ENCODE measurements at places on chromosomes 5 and 9.

GRCh38 chr5:34833090-34833489 is 5.9 kb upstream of the TTC23L start:
- no peak for DNase-seq

- DNase-seq = no peak
Observed at GRCh38 chr9:20316372-20316771, 305.9 kb downstream of the MLLT3 start.

DNA sequence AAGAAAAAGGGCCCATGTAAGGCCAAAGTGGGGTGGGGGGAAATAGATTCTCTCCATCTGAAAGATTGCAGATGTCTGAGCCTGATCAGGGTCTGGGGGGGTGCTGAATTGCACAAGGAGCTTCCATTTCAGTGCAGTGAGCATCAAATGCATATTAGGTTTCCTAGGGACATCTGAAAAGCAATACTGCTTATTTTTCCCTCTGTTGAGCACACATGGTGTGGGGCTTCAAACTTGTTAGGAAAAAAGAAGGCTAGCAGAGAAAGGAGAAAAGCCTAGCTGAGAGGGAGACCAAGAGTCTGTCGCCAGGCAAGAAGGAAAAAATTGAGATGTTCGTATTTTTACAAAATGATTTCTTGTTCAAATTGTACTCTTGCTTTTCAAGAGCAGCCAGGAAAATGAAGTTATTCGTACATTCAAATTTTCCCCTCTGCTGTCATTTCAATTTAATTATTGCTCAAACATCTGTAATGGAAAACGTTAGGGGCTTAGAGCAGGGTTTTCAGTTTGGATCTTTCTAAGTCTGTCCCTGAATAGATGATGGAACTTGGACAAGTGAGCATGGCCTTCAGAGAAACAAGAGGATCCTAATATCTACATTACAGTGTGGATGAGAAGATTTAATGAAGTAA is 191.9 kb upstream of the GAS1 start:
- DNase-seq = no peak

DNA sequence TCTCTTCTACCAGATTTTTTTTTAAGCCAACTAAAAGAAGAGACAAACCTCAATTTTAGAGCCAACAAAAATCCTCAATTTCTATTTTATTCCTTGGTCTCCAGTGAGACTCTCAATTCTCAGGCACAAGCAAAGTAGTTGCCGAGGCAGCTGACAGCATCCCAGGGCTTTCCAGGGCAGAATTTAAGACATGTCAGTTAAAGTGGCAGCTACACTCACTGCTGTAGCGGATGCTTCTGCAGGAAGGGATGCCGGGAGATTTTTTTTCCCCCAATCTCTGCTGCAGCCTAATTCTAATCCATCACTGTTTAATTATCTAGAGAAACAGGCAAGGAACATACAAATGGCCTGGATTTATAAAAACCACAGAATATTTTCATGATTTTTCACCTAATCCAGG is 57.0 kb downstream of the TTC39B start:
- DNase-seq = no peak

GRCh38 chr5:67561151-67561932 is 364.7 kb upstream of the CD180 start:
- no peak for DNase-seq
